ENCODE measurements at places on chromosomes 1 and 21.

DNA sequence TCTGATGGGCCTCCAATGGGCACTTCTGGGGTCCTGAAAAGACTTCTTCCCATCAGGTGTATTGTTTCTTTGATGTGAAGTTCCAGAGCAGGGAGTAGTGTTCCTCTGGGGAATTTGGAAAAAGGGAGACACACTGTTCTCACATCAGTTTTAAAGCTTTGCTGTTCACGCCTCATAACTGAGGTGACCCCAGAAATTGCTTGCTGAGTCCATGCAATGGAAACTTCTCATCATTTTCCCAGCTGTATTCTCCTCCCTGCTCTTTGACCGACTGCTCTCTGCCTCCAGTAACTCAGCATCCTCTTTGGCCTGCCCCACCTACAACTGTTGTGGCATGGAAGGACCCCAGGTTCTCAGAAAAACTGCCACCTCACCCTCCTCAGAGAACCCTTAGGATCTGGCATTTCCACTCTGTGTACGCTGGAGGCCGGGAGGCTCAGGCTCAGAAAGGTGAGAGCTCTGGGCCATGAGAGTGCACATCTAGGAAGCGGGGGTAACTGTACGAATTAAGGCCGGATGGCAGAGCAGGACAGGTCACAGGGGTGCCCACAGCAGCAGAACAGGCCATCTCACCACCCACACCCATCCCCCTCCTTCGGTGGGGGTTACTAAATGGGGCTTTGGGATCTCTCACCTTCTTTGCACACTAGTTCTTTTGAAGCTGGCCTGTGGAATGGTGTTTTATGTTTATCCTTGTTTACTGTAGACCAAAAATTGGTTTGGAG, 51.2 kb downstream of the STX6 start:
- DNase-seq = no peak

- no peak for DNase-seq
Observed at GRCh38 chr1:169683661-169684060, 27.8 kb downstream of the SELL start.

- DNase-seq = no peak
Observed at GRCh38 chr1:26410706-26411623, at the start of gene LIN28A. Gene LIN28A (plus strand): TSS chr1:26410817. CDS start chr1:26410892, 75 bp downstream.

DNA sequence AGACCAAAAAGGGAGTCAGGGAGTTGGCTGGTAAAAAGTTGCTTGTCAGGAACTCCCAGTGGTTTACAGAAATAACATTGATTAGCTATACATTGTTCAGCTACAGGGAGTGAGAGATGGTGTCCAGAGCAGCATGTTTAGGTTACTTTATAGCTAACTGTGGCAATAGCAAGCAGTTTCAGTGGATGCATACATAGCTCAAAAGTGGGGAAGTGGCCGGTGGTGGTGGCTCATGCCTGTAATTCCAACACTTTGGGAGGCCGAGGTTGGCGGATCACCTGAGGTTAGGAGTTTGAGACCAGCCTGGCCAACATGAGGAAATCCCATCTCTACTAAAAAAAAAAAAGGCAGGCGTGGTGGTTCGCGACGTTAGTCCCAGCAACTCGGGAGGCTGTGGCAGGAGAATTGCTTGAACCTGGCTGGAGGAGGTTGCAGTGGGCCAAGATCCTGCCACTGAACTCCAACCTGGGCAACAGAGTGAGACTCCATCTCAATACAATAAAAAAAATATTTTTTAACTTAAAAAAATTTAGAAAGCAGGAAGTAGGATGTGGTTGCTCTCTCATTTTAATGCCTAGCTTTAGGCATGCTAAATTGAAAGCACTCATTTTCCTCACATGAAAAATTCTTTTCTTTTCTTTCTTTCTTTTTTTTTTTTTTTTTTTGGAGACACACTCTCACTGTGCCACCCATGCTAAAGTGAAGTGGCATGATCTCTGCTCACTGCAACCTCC, 109.7 kb downstream of the PPIAL4G start:
- peak; percentile 38 for DNase-seq

DNA sequence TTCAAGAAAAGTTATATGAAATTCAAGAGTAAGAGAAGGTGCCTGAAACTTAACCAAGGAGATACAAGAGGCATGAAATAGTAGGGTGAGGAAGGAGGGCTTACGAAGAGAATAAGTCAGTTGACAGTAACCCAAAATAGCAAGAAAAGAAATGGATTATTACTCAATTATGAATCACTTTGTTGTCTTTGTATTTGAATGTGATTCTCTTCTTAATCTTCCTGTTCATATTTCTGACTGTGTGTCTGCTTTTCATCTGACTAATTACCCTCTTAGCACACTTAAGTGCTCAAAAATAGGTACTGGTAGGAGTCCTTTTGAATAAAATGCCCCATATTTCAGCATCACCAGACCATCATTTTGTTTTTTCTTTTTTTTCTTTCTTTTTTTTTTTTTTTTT, 39.4 kb downstream of the GLMN start:
- DNase-seq = no peak

DNA sequence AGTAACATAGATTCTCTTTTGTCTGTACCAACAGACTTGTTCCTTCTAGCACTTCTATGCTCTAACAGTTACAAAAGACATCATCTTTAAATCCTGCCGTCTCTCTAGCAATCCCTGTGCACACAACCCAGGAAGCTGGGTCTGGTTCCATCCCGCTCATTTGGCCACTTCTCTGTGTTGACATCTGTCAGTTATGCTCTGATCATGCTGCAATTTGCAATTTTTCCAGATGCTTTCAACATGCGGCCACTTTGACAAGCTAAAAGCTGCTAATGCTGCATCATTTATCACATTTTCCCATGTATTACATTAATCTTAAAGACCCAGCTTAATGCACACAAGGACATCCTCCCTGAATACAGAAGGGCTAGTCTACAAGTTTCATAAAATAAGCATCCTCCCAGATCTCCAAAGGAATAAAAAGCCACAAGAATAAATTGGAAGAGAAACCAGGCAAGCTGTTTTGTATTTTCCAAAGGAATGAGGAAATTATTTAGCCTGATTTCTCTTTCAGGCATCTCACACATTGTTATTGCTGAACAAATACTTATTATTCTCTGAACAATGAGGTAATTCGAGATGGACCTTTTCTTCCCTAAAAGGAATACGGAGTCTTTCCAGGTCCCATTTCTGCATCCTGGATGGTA, 19.0 kb upstream of the LRRC52 start:
- DNase-seq = no peak

- DNase-seq = no peak
Observed at GRCh38 chr1:70910013-70910412, 137.6 kb downstream of the PTGER3 start.

- peak; percentile 27 for DNase-seq
Observed at GRCh38 chr1:226548256-226549093, at the start of gene STUM. Gene STUM (plus strand): TSS chr1:226548764. CDS start chr1:226548905, 141 bp downstream.

DNA sequence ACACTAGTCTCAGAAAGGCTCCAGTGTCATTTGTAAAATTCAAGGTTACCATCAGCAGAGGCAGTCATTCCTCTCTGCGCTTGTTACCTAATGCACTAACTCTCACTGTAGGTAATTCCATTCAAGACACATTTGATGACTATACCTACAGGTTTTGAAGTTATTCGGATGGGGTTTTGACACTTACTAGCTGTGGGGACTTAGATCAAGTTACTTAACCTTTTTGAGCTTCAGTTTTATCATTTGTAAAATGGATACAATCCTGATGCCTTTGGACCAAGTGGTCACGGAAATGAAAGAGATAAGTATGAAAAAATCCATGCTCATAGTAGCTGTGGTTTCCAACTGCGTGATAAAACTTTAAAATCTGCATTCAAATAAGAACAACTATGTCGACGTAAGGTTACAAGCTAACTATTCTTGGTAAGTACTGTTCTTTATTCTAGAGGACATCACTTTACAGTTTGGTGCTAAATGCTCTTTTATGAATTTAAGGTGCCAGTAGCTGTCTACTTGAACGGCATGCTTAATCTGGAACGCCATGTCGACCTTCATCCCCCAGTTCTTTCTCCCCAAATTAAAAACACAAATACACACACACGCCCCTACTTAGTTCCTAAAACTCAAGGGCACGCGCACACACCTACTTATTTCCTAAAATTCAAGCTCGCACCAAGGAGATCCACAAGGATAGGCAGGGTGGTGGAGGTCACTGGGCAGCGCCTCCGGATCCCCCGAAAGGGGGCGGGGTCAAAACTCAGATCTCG, 550 bp upstream of the NFYC start:
- no peak for DNase-seq

DNA sequence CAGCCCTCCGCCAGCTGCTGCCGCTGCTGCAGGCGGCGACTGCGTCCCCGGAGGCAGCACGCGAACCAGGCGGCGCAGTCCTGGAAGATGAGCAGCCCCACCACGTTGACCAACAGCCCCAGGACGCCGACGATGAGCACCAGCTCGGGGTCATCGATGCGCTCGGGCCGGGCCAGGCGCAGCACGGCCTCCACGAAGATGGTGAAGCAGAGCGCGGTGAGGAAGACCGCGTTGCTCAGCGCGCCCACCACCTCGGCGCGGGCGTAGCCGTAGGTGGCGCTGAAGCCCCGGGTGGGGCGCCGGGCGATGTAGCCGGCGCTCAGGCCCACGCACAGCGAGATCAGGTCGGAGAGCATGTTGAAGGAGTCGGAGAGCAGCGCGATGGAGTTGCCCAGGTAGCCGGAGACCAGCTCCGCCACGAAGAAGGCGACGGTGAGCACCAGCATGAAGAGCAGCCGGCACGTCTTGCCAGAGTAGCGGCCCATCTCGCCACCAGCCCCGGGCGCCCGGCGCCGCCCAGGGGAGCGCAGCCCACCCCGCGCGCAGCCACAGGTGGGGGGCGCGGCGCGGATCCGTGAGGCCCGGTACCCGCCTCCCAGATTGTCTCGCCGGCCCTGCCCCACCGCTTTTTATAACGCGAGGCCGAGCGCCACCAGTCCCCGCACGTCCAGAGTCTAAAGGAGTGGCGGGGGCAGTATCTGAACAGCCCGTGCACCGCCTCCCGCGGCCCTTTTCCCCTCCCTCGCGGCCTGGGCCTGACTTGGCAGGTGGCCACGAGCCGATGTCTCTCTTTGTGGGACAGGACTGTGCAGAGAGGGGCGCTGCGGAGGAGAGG, at the start of gene SLC30A10:
Gene SLC30A10, minus strand, starts transcription at position 602 of the 835 bp plus-strand sequence. Its CDS starts 117 bp downstream, at position 485.
- DNase-seq = peak; percentile 25

- no peak for DNase-seq
Observed at GRCh38 chr1:10522322-10522860, 47.6 kb downstream of the PEX14 start.

DNA sequence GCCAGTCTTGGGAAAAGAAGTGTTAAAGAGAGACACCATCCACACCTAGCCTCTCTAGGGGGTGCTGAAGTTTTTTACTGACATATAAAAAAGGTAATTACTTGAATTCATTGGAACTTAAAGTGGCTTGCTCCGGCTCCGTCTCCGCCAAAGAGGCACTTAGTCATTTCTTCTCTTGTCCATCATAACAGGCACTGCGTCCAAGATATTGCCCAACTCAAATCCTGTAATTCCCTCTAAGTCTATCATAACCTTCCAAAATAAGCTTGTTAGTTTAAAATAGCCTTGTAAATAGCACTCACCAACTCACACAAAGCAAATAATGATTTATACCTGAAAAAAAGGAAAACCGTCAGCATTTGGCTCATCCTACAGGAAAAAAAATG, 160.5 kb downstream of the ZBTB18 start:
- no peak for DNase-seq

GRCh38 chr21:46061063-46061462, 36.8 kb upstream of the COL6A2 start:
- peak; percentile 8 for DNase-seq

Data from activated naive CD4-positive, alpha-beta T cell treated with anti-CD3 and anti-CD28 coated beads, Interleukin-2, amount 10 ng/mL, durations not matched to agents 7 days and 5 days (primary cell).